NCI-H1436 treated with DMSO at 0.1 percent for 48 hours (cell line): ENCODE measurements at places on chromosomes 12 and 14.

DNA sequence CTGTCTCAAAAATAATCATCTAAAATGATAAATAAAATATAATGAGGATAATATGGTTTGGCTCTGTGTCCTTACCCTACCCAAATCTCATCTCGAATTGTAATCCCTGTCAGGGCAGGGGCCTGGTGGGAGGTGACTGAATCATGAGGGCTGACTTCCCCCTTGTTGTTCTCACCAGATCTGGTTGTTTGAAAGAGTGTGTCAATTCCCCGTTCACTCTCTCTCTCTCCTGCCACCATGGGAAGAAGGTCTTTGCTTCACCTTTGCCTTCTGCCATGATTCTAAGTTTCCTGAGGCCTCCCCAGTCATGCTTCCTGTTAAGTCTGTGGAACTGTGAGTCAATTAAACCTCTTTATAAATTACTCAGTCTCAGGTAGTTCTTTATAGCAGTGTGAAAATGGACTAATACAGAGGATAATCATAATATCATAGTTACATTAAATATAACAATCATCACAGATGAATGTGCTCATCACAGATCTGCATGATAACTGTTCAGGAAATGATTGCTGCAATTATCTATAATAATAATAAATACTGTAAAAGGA lies 12.6 kb downstream of the EFCAB11 start:
- no peak for DNase-seq

DNA sequence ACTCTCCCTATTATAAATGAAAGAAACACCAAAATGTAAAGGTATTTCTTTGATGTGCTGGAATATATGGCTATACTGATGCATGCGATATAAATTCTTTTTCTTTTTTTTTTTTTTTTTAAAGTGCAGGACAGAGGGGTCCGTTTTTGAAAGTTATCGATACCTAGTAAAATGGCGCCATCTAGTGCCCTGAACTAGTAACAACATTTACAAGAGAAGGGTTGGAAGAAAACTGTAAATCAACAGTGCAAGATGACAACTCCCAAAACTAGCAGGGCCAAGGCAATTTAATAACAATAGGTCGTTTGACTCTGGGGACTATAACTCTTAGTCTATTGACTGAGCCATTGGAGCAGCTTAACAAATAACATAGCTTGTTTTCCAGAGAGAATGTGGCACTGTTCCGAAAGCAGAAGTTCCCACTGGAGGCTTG lies 137.7 kb downstream of the SPTSSA start:
- no peak for DNase-seq

DNA sequence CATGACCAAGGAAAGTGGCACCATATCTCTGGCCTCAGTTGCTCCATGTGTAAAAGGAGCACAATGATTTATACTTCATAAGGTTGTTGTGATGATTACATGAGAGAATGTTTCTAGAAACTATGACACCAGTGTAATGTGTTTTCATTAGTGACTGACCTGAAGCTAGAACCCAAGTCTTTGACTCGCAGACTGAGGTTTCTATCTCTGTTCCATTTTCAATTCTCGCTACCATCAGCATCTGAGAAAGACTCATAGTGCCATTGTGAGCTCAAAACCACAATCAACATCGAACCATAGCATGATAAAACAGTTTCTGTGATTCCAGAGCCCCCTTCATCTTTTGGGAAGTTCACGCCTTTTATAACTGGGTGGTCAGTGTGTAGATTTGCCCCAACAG lies 53.8 kb downstream of the STAB2 start:
- no peak for DNase-seq

DNA sequence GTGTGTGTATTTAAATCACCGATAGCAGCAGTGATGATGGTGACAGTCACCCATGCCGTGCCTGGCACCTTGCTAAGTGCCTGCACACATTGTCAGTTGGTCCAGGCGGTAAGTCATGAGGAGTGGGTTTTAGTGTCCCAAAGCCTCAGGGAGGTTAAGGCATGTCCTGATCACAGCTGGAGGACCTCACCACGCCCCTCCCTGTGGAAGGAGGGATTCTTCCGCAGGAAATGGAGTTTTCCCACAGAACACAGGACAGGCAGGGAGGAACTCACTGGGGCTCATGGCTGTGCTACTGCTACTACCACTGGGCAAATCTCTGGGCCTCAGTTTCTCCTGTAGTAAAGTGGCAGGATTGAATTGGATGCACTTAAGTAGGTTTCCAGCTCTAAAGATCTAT lies 142.3 kb downstream of the CACNA1C start:
- DNase-seq, result no peak

DNA sequence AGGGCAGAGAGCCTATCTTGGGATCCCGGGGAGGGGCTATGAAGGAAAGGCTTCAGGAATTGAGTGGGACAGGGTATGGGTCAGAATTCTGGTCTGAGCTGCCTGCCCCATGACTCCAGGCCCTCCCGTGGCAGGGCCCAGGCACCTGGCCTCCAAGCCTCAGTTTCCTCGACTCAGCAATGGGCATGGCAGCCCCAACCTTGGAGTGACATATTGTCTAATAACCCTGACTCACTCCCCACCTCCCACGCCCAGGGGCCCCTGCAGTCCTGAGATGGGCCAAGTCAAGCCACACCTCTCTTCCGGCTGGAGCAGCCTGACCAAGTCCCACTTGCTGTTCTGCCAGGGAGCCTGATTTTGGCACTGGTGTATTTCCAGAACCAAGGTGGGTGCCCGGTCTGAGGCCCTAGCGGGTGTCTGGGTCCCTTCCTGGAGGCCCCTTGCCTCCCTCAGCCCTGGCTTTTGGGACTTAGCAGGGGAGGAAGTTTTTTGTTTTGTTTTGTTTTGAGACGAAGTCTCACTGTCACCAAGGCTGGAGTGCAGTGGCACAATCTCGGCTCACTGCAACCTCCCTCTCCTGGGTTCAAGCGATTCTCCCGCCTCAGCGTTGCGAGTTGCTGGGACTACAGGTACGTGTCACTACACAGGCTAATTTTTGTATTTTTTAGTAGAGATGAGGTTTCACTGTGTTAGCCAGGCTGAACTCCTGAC lies 40.3 kb upstream of the RCOR1 start:
- DNase-seq, result no peak

DNA sequence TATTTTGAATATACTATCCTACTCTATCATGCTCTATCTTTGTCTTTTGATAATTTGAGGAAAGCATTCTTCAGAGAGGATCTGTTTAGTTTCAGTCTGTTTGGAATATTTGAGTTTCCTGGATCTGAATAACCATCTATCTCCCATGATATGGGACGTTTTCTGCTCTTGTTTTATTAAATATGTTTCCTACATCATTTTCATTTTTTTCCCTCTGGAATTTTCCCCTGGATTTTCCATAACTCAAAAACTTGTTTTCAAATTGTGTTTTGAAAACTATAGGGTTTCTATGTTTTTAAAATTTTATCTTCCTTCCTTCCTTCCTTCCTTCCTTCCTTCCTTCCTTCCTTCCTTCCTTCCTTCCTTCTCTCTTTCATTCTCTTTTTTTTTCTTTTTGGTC lies 974.2 kb downstream of the TMEM121 start:
- no peak for DNase-seq

- no peak for DNase-seq
Measured at GRCh38 chr12:69685810-69686209, 13.3 kb downstream of the BEST3 start.

GRCh38 chr12:64890873-64891468 lies 66.5 kb downstream of the TBC1D30 start:
- no peak for DNase-seq

DNA sequence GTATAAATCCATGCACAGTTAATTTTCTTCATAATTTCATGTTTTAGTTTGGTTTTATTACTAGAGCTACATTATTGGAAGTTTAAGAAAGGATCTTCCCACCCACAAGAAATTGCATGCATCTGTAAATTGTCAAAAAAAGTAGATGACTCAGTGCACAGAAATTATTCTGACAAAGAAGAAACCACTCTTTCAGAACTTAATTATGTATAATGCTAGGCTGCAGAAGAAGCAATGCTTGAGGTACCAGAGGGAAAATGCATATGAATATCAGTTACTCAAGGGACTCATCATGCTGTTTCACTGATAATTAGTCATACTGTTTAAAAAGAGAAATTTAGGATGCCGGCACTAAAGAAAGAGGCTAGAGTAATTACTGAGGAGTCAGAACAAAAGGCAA lies 147.0 kb downstream of the SLC16A7 start:
- no peak for DNase-seq

DNA sequence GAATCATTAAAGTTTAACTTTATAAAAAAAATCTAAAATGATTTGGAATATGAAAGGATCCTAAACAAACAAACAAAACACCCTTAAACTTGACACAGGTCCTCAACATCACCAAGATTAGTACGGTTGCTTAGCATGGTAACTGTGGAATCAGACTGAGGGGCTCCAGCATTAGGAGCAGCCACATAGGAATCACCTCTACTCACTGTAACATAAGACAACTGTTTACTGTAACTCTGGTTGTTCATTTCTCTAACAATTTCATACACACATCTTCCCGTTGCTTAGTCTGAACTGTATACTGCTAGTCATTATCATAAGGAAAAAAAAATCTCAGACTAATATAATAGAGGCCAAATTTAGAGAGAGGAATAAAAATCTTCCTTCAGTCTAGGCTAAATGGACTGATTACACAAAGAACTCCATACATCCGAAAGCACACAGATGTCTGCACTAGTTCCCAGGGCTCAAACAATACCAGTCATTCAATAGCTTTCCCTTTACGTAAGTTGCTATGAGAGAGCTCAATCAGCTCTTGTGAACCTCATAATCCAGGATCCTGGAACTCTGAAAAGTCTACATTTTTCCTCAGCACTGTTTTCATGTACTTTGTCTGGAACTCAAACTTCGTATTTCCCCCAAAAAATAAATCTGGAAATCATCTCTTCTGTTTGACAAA lies 26.0 kb downstream of the LRP6 start:
- DNase-seq, result no peak

GRCh38 chr14:34423445-34423844 lies 38.6 kb downstream of the SPTSSA start:
- DNase-seq, result no peak
